Smooth muscle cell of the pulmonary artery (primary cell): ENCODE measurements at places on chromosomes 2 and 18. TPM values are rescaled to one million over a fixed set of nuclear protein-coding genes. Genes with fewer than 3 reads are reported as not detected.

Gene RIT2
- total RNA-seq = not detected in 2 replicates

Gene EFEMP1
- 3,446 and 3,873 TPM in 2 replicates for total RNA-seq

Gene SP5
- total RNA-seq = not detected in 2 replicates

Gene TEKT4
- not detected in 2 replicates for total RNA-seq

Gene STARD6
- not detected in 2 replicates for total RNA-seq

Gene EGR4
- not detected in 2 replicates for total RNA-seq

Gene SOWAHC
- 13.1 and 22.6 TPM in 2 replicates for total RNA-seq

Gene CTDSP1
- 71.8 and 76.3 TPM in 2 replicates for total RNA-seq

Gene MPP4
- 2.2 and 6.2 TPM in 2 replicates for total RNA-seq

Gene TFPI
- total RNA-seq = 150 and 489 TPM in 2 replicates

Gene CFAP65
- 0.03 TPM in 1 of 2 replicates, not detected in the other for total RNA-seq

Gene CENPA
- 1.5 and 2.7 TPM in 2 replicates for total RNA-seq

Gene C1GALT1C1L
- total RNA-seq = 0.20 and 1.2 TPM in 2 replicates

Gene EVA1A
- 26.7 and 94.9 TPM in 2 replicates for total RNA-seq

Gene WDR54
- 42.1 and 47.1 TPM in 2 replicates for total RNA-seq

Gene TTL
- 32.3 and 40.9 TPM in 2 replicates for total RNA-seq

Gene LYPD6
- total RNA-seq = 0.07 TPM in 1 of 2 replicates, not detected in the other

Gene GPR39
- 3.3 and 6.4 TPM in 2 replicates for total RNA-seq

Gene BUB1
- total RNA-seq = 5.1 and 27.0 TPM in 2 replicates

Gene ZAP70
- total RNA-seq = 0.13 TPM in 1 of 2 replicates, not detected in the other

Gene TUBA3D
- 0.10 TPM in 1 of 2 replicates, not detected in the other for total RNA-seq

Gene ADRA2B
- total RNA-seq = 0.33 and 14.9 TPM in 2 replicates

Gene MZT2B
- 90.1 and 98.1 TPM in 2 replicates for total RNA-seq

Gene RUFY4
- total RNA-seq = not detected in 2 replicates

Gene DAW1
- 2.0 and 2.5 TPM in 2 replicates for total RNA-seq

Gene ANKAR
- 4.3 and 7.0 TPM in 2 replicates for total RNA-seq

Gene ADD2
- total RNA-seq = not detected in 2 replicates

Gene GKN1
- total RNA-seq = not detected in 2 replicates

Gene CXCR2
- total RNA-seq = not detected in 2 replicates

Gene TANC1
- total RNA-seq = 40.1 and 44.3 TPM in 2 replicates

Gene NPHP1
- 3.9 and 4.4 TPM in 2 replicates for total RNA-seq

Gene SP140L
- total RNA-seq = 7.6 and 8.2 TPM in 2 replicates

Gene NFE2L2
- 76.5 and 79.2 TPM in 2 replicates for total RNA-seq

Gene TM4SF20
- total RNA-seq = 0.07 TPM in 1 of 2 replicates, not detected in the other

Gene SNTG2
- total RNA-seq = 0.07 and 0.26 TPM in 2 replicates

Gene TNFRSF11A
- total RNA-seq = 1.8 and 3.8 TPM in 2 replicates

Gene ALPI
- not detected in 2 replicates for total RNA-seq
